ENCODE measurements at places on chromosomes 3 and 15.

DNA sequence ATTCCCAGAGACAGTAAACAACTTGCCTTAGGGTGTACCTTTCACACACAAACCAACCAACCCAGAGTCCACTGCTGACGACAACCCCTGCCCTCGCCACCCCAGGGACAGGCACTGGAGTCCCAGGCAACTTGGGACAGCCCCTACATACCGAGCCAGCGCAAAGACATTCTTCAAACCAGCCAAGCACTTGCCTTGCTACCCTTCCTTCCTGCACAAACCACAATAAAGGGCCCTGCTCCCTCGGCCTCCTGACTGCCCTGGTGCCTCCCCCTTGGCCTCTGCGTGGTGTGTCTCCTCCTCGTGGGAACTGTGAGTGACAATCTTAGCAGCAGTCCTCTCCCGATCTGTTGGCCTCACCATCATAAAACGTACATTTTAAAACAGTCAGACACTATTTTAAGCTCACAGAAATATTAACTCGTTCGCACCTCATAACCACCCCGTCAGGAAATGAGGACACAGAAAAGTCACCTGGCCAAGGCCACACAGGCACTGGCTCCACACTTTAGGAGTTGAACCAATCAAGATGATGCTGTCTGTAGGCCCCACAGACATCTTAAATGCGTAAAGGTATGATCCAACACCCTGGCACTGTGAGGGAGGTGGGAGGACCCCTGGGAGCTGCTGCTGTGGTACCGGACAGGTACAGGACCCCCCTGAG is 113.8 kb downstream of the ADCY5 start:
- no peak for DNase-seq

- DNase-seq, result no peak
Measured at GRCh38 chr3:123431658-123432324, 17.1 kb downstream of the ADCY5 start.

DNA sequence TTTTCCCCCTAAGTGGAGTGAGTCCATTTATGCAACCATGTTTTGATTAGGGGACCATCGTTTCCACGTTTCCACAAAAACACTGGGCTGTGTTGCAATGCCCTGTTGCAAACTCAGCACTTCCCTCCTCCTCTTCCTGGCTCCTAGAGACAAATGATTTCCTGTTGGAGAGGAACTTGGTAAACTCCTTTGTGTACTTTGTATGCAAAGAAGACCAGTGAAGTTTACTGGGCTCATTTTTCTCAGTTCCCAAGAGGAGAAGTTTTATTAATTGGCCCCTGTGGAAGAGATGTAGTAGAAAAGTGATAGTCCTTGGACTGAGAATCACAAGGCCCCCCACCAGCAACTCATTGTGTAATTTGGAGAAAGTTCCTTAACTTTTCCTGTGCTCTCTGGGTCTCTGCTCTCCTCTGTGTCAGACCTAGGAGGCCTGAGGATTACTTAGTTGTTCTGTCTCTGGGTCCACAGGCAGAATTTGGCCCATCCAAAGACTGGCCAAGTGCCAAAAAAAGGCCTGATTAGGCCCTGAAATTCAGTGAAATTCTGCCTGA is 95.0 kb downstream of the ATG7 start:
- DNase-seq, result no peak

DNA sequence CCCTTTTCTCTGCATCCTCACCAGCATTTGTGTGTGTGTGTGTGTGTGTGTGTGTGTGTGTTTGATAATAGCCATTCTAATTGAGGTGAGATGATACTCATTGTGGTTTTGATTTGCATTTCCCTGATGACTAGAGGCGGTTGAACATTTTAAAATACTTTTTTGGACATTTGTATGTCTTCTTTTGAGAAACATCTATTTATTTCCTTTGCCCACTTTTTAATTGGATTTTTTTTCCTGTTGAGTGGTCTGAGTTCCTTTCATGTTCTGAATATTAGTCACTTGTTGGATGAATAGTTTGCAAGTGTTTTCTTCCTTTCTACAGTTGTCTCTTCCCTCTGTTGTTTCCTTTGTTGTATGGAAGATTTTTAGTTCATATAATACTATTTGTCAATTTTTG is 54.3 kb upstream of the THSD4 start:
- no peak for DNase-seq

GRCh38 chr15:73982222-73982962 is 9.7 kb downstream of the STOML1 start:
- DNase-seq, result no peak

GRCh38 chr3:138971766-138972320 is 24.8 kb downstream of the FOXL2NB start:
- no peak for DNase-seq

GRCh38 chr3:112391648-112392047 is 58.7 kb downstream of the CD200 start:
- DNase-seq, result no peak

DNA sequence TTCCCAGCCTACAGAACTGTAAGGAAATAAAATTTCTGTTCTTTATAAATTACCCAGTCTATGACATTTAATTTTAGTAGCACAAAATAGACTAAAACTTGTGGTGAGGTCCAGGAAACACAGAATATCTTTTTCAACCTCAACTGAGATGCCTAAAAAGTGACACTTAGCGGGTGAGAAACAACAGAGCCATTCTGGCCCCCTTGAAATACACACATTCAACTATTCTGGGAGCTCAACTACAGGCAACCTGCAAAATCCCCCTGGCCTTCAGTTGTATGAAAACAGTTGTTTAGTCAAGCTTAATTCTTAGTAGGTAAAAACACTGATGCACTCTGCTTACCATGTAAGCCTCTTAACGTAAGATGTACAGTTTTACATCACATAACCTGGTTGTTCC is 66.8 kb downstream of the ANKRD28 start:
- DNase-seq, result no peak

DNA sequence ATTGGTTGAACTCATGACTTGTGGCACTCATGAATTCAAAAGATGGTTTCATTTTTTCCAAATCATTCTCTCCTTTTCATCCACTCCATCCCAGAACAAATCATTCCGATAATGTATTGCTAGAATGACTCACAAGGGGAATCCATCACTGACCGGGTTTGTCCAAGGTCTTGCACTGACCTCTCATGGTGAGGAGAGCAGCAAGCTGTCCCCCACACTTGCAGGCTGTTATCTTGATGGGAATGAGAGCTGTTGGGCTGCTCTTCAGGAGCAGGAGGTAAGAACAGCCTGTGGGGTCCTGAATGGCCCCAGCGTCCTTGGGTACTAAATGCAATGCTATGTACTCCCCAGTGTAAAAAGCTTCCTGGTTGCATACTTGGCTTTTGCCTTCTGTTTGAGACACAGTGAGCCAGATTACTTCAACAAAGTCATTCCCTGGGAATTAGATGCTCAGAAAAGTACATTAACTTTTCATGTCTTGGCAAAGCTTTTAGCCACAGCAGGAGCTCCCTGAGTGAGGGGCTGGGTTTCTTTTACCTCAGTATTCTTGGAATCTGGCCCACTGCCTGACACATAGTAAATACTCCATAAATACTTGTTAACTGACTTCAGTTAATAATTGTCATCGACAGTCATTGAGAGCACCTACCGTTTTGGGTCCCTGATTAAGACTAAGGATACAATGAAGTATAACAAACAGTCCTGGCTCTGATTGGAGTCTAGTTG is 24.1 kb downstream of the CCNL1 start:
- no peak for DNase-seq

GRCh38 chr3:111321786-111322185 is 220.2 kb upstream of the CD96 start:
- DNase-seq, result no peak

- DNase-seq, result no peak
Measured at GRCh38 chr3:67018789-67019526, 20.9 kb downstream of the KBTBD8 start.

- DNase-seq, result no peak
Measured at GRCh38 chr15:89123181-89123525, 34.9 kb downstream of the ABHD2 start.

DNA sequence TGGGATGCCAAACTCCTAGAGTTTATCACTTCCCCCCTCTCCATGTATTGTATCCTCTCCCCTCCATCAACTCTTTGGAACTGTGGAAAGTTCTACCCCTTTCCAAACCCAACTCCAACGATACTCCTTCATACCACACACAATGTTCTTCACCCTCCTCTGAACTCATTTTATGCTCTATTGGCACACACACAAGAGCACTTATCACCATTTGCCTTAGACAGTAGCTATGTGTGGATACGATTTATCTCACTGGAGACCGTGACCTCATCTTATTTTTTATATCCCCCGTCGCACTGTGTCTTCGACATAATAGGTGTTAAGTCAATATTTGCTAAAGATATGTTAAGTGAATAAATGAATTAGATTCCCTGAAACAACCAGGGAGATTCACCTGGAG is 316.5 kb upstream of the PROK2 start:
- DNase-seq, result no peak

DNA sequence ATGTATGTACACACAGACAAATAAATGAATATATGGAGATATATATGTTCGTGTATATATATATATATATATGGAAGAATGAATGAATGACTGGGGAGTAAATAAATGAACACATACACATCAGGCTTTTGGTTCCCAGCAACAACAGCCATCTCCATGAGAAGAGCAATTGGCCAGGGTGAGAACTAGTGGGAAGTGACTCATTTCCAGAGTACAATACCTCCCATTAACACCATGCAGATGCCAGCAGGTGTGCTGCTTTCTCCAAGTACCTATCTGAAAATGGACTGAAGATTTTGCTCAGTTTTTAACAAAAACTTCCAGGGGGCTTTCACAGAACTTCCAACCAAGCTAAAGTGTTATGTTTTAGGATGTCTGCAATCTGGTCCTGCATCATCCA is 179.8 kb upstream of the SLC2A2 start:
- DNase-seq, result no peak

GRCh38 chr3:57234613-57235575 is 7.4 kb downstream of the APPL1 start:
- DNase-seq, result no peak

DNA sequence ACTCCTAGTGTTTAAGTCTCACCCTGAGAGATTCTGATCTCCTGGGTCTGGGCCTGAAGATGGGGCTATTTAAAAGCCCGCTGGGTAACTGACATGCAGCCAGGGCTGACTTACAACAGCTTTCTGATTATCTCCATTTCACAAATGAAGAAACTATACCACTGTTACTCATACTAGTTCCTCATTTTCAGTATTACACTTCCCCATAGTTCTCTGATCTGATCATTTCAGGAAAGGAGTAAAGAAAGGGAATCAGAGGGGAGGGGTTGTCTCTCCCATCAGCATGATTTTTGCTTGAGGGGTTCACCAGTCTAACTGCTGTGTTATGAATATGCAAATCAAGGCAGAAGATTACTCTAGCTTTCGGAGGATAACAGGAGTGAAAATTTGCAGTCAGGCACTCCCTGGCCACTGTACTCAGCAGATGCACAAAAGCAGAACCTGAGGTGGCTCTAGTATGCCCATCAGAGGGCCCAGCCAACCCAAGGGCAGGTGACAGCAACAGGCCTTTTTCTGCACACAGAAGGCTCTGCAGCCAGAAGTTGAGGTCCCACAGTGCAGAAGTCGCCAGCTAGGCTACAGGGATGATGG is 59.4 kb downstream of the DAPK2 start:
- DNase-seq, result no peak

- no peak for DNase-seq
Measured at GRCh38 chr3:173753593-173753992, 356.0 kb downstream of the NLGN1 start.

DNA sequence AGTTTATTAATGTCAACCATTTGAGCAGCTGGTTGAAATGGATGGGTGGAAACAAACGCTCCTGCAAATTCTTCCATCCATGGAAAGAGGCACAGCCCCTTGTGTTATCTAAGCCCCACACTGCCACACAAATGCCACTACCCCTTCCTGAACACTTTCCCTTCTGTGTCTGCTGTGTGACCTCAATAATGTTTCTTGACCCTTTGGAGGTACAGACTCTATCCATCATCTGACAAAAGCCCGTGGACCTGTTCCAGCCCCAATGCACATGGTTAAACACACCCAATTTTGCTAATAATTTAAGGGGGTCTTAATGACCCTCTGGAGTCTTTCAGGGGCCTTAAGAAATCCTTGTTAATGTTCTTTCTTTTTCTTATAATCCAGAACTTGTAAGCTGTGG is 482.2 kb upstream of the CFAP20DC start:
- DNase-seq, result no peak

GRCh38 chr15:36885771-36886170 is 214.6 kb downstream of the MEIS2 start:
- DNase-seq, result no peak
